Upper lobe of right lung (tissue), 1 donor: ENCODE measurements at places on chromosomes 6 and 20. TPM values are rescaled to one million over a fixed set of nuclear protein-coding genes. Genes with fewer than 3 reads are reported as not detected.

- no peaks in the 10 kb centered on the region for H3K4me1 ChIP-seq
- no peak overlapping the region for H3K27ac ChIP-seq
- no peaks in the 10 kb centered on the region for H3K27me3 ChIP-seq
These were observed 32.8 kb downstream of the TBC1D7 start for GRCh38 chr6:13295576-13295975.

DNA sequence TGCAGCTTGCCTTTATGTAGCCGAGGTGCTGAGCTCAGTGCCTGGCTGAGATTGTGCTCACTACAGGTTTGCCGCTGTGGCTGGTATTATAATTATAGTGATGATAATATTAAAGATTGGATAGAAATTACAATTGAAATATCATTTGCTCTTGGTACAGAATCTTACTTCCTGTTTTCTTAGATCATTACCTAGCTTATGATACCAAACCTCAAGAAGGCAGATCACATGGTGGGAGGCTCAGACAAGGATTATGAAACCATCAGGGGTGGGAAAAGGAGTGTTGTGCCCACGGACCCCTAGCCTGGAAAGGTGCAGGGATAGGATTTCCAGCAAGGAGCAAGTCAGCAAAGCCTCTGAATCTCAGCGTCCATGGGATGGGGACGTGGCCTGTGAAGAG lies 70.6 kb downstream of the IGF2R start:
- peaks cover 76% of the 10 kb centered on the region for H3K36me3 ChIP-seq
- H3K4me3 ChIP-seq, result no peak overlapping the region
- H3K27me3 ChIP-seq, result no peaks in the 10 kb centered on the region
- H3K4me1 ChIP-seq, result peaks cover 17% of the 10 kb centered on the region
- H3K27ac ChIP-seq, result no peak overlapping the region

GRCh38 chr6:99780556-99780885 lies 173.9 kb downstream of the PRDM13 start:
- no peak overlapping the region for H3K4me3 ChIP-seq
- peak; percentile 62 for DNase-seq
- no peaks in the 10 kb centered on the region for H3K4me1 ChIP-seq
- H3K27ac ChIP-seq, result no peak overlapping the region

Gene C4B
- total RNA-seq, result 166 TPM

- H3K27ac ChIP-seq, result no peak overlapping the region
- no peak overlapping the region for H3K4me3 ChIP-seq
- no peaks in the 10 kb centered on the region for H3K27me3 ChIP-seq
- DNase-seq, result no peak
- no peaks in the 10 kb centered on the region for H3K4me1 ChIP-seq
These were observed 103.4 kb downstream of the HIVEP1 start for GRCh38 chr6:12115492-12115891.

Gene CRNKL1
- total RNA-seq, result 20.2 TPM

- DNase-seq, result no peak
- no peak overlapping the region for H3K27ac ChIP-seq
- H3K36me3 ChIP-seq, result no peaks in the 10 kb centered on the region
These were observed 527.0 kb upstream of the JARID2 start for GRCh38 chr6:14718861-14719260.

Gene PFDN6
- 39.3 TPM for total RNA-seq

DNA sequence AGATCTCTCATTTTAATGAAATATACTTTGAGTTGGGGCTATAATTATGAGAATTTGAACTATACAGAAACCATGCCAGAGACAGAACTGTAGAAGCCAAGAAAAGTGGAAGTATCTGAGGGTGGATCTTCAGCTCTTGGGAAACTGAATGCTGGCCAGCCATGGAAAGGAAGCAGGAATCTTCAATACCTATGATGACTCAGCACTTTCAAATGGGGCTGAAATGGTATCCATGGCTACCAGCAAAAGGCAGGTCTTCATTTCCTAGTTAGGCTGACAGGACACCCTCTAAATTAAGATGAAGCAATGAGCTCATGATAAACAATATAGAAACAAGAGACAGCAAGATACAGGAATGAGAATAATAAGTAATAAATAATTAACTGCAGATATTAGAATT lies 171.3 kb downstream of the COL21A1 start:
- no peak overlapping the region for H3K27ac ChIP-seq
- no peaks in the 10 kb centered on the region for H3K36me3 ChIP-seq
- H3K4me3 ChIP-seq, result no peak overlapping the region
- no peaks in the 10 kb centered on the region for H3K4me1 ChIP-seq
- H3K27me3 ChIP-seq, result no peaks in the 10 kb centered on the region

DNA sequence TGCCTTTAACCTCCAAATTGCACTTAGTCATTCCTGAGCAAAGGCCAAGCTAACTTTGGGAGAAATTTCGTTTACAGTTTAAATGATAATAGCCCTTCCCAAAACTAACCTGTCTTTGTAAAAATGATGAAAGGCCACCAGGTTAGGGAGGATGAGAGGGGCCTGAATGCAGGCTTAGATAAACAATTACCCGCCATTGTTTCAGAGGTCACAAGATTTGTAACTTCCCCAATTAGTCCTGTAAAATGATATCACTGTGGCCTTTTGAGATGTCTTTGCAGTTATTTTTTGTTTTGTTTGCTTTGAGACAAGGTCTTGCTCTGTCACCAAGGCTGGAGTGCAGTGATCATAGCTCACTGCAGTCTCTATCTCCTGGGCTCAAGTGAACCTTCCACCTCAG lies 26.3 kb downstream of the GNL1 start:
- no peak overlapping the region for H3K4me3 ChIP-seq
- no peaks in the 10 kb centered on the region for H3K27me3 ChIP-seq
- DNase-seq, result no peak
- H3K27ac ChIP-seq, result no peak overlapping the region

GRCh38 chr20:32477594-32478512 lies 107.3 kb downstream of the NOL4L start:
- H3K36me3 ChIP-seq, result no peaks in the 10 kb centered on the region
- H3K4me1 ChIP-seq, result peaks cover 64% of the 10 kb centered on the region
- H3K27ac ChIP-seq, result peak overlapping the region; percentile 42
- H3K27me3 ChIP-seq, result no peaks in the 10 kb centered on the region
- H3K4me3 ChIP-seq, result no peak overlapping the region
- no peak for DNase-seq

DNA sequence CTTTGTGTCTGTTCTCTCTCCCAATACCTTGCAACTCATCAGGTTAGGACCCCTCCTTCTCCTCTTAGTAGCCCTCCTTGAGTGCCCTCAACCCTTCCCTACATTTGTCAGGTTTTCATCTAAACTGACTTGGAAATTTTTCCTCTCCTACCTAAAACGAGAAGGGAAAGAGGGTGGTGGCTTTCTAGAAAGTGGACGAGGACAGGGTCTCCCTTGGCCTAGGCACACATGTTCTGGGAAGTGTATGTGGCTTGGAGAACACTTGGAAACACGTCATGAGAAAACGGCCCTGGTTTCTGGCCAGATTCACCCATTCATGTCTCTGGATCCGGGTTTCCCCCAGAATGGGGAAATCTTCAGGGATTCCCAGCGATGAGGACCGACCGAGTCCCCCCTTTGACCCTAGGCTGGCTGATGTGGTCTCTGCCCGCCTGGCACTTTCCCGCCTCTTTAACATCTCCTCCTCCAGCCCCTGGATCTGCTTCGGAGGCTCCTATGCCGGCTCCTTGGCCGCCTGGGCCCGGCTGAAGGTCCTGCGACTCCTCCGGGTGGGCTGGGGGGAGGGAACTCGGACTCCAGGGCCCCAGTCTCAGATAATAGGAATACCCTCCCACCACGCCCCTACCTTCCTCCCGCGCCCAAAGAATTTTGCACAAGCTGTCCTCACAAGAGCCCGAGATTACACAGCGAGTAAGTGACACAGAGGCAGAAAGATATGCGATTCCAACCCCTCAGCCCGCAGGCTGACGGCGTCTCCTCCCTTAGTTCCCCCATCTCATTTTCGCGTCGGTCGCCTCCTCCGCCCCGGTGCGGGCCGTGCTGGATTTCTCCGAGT lies 3.0 kb downstream of the PRSS16 start:
- H3K27me3 ChIP-seq, result peaks cover 53% of the 10 kb centered on the region
- H3K36me3 ChIP-seq, result no peaks in the 10 kb centered on the region
- no peak for DNase-seq
- H3K27ac ChIP-seq, result peak overlapping the region; percentile 84

- H3K27ac ChIP-seq, result no peak overlapping the region
- no peak for DNase-seq
- H3K36me3 ChIP-seq, result peaks cover 6% of the 10 kb centered on the region
- H3K4me1 ChIP-seq, result peaks cover 30% of the 10 kb centered on the region
- no peaks in the 10 kb centered on the region for H3K27me3 ChIP-seq
These were observed 7.2 kb downstream of the CDS2 start for GRCh38 chr20:5133998-5134397.
